Retina (tissue), 1 donor: ENCODE measurements at places on chromosomes 6 and 20.

DNA sequence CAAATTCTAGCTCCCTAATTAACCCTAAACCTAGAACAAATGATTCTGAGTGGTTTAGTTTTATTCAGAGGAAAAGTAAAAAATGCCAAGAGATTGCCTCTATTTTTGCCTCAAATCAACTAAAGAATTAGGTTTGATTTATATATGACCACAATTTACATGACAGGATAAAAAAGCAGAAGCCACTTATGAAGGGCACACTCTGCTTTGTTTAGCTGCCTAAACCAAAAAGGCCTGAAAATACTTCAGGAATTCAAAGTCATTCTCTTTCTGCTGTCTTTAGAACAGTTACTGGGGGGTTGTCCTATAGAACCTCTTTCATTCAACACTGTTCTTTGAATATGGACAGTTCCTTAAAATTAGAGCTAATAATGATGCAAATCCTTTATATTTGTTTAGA lies 5.3 kb downstream of the FBXO5 start:
- no peak for DNase-seq

DNA sequence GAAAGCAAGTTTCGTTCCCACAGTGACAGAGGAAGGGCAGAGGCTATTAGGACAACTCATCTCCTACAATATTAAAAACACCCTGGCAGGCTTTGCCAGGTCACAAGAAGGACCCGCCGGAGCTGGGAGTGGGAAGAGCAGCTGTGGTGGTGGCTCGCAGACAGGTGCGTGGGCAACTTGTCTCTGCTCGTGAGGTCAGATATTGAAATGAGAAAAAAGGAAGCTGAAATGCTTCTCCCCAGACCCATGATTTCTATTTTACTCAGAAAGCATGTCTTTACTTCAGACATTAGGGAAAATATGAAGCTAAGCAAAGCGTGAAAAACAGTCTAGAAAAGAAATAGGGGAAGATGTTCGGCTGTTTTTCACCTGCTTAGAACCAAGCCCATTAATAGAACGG lies 166.3 kb upstream of the EEF1E1 start:
- no peak for DNase-seq

DNA sequence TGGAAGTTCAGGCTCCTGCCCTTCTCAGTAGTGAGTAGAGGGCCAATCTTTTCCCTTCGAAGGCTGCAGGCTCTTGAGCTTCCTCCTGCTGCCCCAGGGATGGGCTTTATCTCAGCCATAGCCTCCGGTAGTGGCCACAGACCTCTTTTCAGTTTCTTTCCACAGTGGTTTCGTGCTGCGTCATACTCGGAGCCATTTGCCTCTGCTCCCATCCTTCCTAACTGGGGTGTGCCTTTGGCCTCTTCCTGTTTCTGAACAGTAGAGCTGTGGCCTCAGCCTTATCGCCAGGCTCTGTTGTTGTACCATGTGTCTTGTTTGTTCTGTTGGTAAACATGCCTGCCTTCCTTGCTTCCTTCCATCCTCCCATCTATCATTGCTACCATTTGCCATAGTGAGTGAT lies 54.1 kb downstream of the TULP4 start:
- no peak for DNase-seq

GRCh38 chr6:36615018-36615761 lies 21.0 kb downstream of the SRSF3 start:
- DNase-seq: peak; percentile 58

DNA sequence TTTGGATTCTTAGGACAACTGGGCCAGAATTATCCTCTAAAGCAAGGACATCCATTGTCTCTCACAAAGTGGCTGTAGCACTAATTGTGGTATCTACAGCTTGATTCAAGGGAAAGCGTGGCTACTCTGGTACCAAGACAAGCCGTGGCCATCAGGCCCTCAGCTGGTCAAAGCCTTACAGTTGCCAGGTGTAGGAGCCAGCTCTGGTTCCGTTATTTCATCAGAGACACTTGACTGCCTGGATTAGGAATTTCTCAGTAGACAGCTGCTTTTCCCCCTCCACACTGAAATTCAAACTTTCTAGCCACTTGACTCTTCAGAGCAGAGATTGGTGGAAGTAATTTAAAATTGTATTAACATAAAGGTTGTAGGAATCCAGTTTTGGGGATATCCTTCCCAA lies 104.2 kb downstream of the ANKS1A start:
- no peak for DNase-seq

GRCh38 chr6:2578767-2579166 lies 172.0 kb downstream of the MYLK4 start:
- DNase-seq: no peak

DNA sequence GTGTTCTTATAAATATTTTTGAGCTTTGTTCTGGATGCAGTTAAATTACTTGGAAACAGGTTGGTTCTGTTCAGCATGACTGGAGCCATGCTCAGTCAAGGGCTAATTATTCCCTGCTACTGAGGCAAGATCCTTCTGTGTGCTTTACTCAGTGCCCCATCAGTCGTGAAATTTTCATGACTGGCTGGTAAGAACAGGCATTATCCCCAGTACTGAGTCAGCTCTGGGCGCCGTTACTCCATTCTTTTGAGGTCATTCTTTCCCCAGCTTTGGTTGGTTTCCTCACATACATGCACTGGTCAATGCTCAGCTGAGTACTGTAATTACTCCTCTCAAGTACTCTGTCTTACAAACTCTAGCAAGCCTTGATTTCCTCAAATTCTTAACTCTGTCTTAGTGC lies 71.3 kb downstream of the CDKAL1 start:
- no peak for DNase-seq
